ENCODE measurements at places on chromosomes 12 and 14. TPM values are rescaled to one million over a fixed set of nuclear protein-coding genes. Genes with fewer than 3 reads are reported as not detected.

GRCh38 chr12:25056011-25056410, 107.1 kb upstream of the BCAT1 start:
- no peak for DNase-seq

- no peak for DNase-seq
Observed at GRCh38 chr14:29353513-29353912, 574.1 kb downstream of the PRKD1 start.

DNA sequence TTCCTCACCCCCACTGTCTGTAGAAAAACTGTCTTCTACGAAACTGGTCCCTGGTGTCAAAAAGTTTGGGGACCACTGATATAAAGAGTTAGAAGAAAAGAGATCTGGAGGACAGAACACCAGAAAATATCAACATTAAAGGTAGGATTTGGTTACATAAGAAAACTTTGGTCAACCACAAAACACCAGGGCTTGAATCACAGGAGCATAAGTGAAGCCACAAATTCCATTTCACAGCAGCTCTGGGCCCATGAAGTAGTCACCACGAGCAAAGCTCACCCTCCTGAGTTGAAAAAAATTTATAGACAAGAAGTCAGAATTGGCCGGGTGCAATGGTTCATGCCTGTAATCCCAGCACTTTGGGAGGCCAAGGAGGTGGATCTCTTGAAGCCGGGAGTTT, 19.4 kb downstream of the RALGAPA1 start:
- DNase-seq = no peak

DNA sequence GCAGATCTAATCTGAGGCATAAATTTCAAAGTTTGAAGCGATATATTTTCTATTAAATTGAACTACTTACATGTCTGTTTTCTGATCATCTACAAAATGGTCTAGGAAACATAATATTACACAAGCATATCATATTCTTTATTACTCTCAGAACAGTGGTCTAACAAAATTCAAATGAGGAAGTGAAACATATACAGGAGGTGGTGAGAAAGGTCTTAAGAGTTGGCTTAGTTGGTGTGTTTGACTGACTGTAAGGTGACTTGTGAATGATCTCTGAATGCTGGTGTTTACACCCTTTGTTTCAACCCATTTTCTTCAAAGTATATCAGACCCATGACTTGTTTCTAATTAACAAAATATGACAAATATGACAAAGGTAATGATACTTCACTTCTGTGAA, 1156.8 kb downstream of the SLC16A7 start:
- no peak for DNase-seq

GRCh38 chr12:2412305-2412643, 359.5 kb downstream of the CACNA1C start:
- DNase-seq = no peak

- DNase-seq = no peak
Observed at GRCh38 chr14:31029016-31029970, 3.1 kb upstream of the STRN3 start.

GRCh38 chr14:76599559-76600287, 161.5 kb upstream of the VASH1 start:
- DNase-seq = no peak

DNA sequence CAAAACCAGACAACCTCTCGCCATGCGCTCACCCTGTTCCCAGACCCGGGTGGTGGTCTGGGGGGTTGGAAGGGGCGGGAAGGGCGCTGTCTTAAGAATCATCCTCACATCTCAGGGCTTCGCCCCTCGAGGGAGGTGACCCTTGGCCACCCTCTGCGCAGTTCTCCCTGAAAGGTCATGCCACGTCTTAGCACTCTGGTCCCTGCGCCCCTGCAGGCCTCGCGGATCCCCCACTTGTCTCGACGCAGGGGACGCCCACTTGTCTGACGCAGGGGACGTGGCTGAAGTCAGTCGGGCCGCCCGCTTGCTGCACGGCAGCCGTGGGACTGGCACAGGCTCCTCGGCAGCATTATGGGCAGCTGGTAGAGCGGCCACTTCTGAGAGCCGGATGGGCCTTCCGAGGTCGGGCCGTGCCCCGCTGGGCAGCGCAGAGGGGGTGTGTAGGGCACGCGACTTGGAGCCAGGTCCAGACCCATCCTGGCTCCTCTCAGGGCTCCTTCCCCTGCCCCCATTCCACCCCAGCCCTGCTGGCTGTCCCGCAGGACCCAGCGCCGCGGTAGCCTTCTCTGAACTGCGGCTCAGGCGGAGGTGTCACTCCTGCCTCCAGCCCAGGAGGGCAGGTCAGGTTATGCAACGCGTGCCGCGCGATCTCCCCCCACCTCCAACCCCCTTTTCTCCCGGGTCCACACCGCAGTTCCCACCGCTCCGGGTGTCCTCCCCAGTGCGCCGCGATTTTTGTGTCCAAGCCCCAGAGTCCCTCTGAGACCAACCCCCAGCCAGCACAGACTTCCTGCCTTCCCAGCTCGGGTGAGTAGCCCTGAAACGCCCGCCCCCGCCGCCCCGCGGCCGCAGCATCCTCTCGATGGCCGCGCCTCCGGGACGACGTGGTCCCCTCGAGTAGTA, 40.9 kb upstream of the CAPRIN2 start:
- peak; percentile 81 for DNase-seq

GRCh38 chr12:59472273-59472672, 123.6 kb upstream of the SLC16A7 start:
- DNase-seq = no peak

DNA sequence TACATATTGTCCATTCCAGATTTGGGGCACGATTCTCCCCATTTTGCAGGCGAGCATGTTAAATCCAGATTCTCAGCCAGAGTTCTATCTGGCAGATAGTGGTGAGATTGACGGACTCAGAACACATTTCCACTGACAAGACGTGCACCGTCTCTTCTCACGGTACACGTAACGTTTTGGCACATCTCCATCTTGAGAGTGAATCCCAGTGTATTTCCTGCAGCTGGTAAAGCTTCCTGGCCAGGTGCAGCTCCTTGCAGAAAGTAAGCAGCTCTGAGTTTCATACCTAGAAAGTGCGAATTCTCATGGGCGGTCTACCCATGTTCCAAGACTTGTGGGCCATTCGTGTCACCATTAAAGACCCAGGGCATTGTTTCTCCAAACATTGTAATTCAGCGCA, 102.6 kb downstream of the TSPAN9 start:
- DNase-seq = peak; percentile 69

DNA sequence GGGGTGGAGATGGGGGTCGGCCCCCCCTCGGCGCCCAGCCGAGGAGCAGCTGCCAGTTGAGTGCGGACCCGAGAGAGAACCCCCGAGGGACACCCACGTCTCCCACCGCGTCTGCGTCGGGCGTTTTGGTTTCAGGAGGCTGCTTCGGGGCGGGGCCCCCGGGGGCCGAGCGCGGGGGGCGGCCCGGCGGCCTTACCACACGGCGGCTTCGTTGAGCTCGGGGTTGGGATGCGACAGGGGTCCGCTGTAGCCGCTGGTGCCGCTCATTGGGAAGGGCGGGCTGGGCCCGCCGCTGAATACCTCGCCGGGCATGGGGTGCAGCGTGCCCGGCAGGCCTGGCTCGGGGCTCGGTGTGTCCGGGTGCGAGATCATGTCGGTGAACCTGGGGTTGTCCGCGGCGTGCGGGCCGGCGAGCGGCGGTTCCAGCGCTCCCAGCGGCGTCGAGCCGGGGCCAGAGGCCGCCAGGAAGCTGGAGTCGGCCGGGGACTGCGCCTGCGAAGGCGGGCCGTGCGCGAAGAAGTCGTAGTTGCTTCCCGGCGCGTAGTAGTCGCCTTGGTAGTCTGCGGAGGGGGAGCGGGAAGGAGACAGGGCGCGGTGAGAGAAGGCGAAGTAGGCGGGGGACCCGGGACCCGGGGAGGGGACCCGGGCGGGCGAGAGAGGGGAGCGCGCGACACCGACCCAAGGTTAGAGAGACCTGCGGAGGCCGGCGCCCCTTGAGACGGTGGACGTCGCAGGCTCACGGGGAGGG, 8.5 kb downstream of the LHX5 start:
- peak; percentile 29 for DNase-seq

- DNase-seq = peak; percentile 55
Observed at GRCh38 chr12:65313719-65314317, 35.3 kb downstream of the MSRB3 start.

DNA sequence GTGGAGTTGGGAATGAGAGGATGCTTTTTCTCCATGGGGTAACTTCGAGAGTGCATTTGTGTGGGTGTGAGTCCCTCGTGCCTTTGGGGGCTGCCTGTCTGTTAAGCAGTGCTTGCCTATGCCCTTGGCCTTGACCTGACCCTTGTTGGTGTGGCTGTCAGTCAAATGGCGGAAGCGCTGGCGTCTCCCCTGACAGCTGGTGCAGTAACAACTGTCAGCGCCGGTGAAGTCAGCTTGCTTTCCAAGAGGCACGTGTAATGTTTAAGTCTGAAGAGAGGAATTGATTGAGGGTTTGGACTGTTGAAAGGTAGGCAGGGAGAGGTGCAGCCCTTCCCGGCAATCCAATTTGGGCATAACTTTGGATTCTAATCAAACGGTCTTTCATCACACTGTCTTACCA, 211.3 kb downstream of the AACS start:
- no peak for DNase-seq

DNA sequence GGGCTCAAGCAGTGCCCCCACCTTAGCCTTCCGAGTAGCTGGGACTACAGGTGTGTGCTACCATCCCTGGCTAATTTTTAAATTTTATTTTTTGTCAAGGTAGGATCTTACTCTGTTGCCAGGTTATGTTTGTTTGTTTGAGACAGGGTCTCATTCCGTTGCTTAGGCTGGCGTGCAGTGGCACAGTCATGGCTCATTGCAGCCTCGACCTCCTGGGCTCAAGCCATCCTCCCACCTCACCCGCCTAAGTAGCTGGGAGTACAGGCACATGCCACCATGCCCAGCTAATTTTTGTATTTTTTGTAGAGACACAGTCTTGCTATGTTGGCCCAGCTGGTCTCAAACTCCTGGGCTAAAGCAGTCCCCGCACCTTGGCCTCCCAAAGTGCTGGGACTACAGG, 83.3 kb upstream of the KCNH3 start:
- DNase-seq = no peak

DNA sequence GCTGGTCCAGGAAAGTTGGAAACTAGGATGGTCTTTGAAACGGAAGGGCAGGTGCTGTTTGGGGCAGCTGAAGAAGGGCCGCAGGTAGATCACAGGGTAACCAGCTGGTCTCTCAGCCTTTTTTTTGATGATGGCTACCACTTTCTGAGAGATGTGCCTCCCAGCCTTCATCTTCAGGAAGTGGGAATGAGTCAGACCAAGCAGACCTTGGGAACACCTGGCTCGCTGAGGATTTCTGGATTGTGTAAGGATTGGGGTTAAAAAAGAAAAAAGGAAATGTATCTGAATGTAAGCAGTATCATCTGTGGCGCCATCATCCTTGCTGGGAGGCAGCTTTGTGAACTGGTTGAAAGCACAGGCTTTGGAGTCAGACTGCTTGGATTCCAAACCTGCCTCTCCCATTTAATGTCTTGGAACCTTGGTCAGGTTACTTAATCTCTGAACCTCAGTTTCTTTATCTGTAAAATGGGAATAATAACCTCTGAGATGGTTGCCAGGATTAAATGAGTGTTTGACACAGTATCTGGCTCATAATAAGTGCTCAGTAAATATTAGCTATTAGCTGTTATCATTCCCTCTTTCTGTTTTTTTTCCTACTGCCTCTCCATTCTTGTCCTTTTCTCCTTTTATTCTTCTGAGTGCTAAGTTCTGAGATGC, 1.7 kb downstream of the PRPF40B start:
- DNase-seq = peak; percentile 37

The DDX47 gene
- 87.7 TPM for total RNA-seq

The CSAD gene
- 6.5 TPM for total RNA-seq

The PIP4P1 gene
- 16.9 TPM for total RNA-seq

The CPNE6 gene
- not detected for total RNA-seq

The KRT74 gene
- total RNA-seq = not detected

The PRICKLE1 gene
- 11.6 TPM for total RNA-seq

The SYT1 gene
- total RNA-seq = 9.7 TPM
